Glutamatergic neuron (in vitro differentiated cells): ENCODE measurements at places on chromosomes 6 and 20. TPM values are rescaled to one million over a fixed set of nuclear protein-coding genes. Genes with fewer than 3 reads are reported as not detected.

ANGPT4 gene
- 0.22 TPM for total RNA-seq

WFDC12 gene
- total RNA-seq = not detected

- no peak for DNase-seq
Observed at GRCh38 chr20:5977223-5977622, 26.8 kb downstream of the MCM8 start.

- no peak for DNase-seq
Observed at GRCh38 chr6:53179961-53180651, 31.5 kb upstream of the GCM1 start.

GRCh38 chr6:16295060-16295459 is 56.7 kb downstream of the GMPR start:
- DNase-seq = no peak

- no peak for DNase-seq
Observed at GRCh38 chr6:133724726-133725125, 164.2 kb upstream of the TCF21 start.

- DNase-seq = no peak
Observed at GRCh38 chr6:162200041-162200440, 527.5 kb downstream of the PRKN start.

DNA sequence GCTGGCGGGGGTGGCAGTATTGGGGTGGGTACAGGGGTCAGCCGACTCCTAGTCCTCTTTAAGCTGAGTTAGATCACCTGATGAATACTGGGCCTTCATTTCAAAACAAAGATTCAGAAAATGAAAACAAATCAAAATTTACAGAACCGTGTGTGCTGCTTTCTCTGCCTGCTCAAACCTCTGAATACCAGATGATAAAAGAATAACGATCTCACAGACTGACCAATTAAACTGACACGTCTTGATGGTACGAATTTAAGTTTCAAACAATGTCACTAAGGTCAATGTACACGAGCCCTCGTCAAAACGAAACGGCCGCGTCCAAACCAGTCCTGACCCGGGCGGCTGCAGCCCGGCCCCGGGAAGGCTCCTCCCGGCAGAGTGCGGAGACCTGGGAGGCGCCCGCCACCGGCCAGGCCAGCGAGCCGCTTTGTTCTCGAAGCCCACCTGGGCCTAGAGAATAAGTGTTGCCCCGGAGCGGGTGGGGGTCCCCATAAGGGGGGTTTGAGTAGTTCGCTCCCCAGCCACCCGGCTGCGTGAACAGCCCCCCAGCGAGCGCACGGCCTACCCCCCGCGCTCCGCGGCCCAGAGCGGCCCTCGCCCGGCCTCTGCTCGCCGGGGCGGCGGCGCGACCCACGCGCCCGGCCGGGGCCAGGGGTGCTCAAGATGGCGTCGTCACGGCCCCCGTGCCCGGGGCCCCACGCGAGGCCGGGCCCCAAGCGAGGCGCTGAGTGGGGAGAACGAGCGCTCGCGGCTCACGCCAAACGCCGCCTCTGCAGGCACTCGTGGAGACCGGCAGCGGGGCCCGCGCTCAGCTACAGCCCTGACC is 728 bp downstream of the PSMA7 start:
- peak; percentile 56 for DNase-seq

GRCh38 chr6:2310042-2310441 is 64.6 kb upstream of the GMDS start:
- DNase-seq = no peak

- no peak for DNase-seq
Observed at GRCh38 chr6:63459814-63460213, 112.5 kb upstream of the LOC128125822 start.

GRCh38 chr20:51281521-51281920 is 258.6 kb upstream of the KCNG1 start:
- no peak for DNase-seq

GRCh38 chr6:127937747-127938146 is 36.9 kb upstream of the THEMIS start:
- no peak for DNase-seq

GRCh38 chr6:24520929-24521546 is 26.3 kb downstream of the ALDH5A1 start:
- peak; percentile 72 for DNase-seq

DNA sequence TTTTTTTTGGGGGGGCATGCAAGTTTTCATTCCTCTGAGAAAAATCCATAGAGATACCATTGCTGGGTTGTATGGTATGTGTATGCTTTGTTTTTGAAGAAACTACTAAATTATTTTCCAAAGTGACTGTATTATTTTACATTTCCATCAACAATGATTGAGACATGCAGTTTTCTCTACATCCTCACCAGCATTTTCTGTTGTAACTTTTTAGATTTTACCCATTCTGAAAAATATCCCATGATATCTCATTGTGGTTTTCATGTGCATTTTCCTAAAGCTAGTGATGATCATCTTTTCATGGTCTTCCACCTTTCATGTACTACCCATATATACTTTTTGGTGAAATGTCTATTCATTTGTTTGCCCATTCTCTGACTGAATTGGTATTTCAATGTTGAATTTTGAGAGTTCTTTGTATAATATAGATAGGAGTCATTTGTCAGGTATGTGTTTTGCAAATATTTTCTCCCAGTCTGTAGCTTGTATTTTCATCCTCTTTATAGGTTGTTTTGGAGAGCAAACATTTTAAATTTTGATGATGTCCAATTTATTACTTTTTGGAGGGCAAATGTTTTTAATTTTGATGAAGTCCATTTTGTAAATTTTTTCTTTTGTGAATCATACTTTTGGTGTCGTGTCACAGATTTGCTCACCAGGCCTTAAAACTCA is 827.5 kb upstream of the CITED2 start:
- no peak for DNase-seq
